ENCODE measurements at places on chromosomes 11 and 22.
A peak's percentile ranks its signal among the peaks of the same experiment; 100 is the strongest.

DNA sequence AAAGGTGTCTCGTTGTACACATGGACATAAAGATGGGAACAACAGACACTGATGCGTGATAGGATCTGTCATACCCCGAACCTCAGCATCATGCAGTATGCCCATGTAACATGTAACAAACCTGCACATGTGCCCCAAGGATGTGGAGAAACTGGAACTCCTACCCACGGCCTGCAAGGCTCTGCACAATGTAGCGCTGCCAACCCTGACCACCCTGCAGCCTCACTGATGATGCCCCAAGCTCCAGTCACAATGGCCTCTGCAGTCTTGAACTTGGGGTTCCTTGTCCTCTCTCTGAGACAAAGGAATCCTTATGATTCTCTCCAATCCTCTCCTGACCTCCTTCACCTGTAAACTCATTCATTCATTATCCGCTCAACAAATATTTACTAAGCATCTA is 14.2 kb downstream of the LMO1 start:
- DNase-seq, result no peak

- no peak for DNase-seq
Measured at GRCh38 chr11:28117712-28118111, 9.5 kb downstream of the METTL15 start.

- DNase-seq, result peak; percentile 40
Measured at GRCh38 chr11:125075900-125076317, 12.8 kb downstream of the SLC37A2 start.

GRCh38 chr11:102341844-102342318 is 5.1 kb upstream of the BIRC2 start:
- DNase-seq, result peak; percentile 76

DNA sequence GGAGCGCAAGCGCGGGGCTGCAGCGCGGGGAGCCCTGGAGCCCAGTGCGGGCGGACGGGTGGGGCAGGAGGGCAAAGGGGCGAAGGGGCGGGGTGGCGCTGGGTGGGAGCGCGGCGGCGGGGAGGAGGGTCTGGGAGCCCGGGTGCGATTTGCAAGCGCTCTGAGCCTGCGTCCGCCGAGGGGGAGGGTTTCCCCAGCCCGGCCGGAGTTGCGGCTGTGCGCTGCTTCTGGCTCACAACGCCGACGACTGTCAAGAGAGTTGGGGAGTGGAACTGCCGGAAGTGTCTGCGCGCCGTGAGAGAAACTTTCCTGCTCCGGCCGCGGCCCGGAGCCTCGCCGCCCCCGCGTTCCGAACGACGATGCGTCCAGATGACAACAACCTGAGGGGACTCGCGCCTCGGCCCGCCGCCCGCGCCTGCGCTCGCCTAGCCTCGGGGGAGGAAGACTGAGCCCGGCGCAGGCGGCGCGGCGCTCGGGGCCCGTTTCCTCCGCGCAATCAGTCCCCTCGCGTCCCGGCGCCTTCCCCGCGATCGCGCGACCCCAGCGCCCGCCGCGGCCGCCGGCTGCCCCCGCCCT is at the start of gene ARHGAP42:
ARHGAP42 (plus strand) TSS at position 235 of the 576 bp plus-strand sequence. CDS start 391 bp downstream, outside the sequence.
- DNase-seq, result peak; percentile 69

DNA sequence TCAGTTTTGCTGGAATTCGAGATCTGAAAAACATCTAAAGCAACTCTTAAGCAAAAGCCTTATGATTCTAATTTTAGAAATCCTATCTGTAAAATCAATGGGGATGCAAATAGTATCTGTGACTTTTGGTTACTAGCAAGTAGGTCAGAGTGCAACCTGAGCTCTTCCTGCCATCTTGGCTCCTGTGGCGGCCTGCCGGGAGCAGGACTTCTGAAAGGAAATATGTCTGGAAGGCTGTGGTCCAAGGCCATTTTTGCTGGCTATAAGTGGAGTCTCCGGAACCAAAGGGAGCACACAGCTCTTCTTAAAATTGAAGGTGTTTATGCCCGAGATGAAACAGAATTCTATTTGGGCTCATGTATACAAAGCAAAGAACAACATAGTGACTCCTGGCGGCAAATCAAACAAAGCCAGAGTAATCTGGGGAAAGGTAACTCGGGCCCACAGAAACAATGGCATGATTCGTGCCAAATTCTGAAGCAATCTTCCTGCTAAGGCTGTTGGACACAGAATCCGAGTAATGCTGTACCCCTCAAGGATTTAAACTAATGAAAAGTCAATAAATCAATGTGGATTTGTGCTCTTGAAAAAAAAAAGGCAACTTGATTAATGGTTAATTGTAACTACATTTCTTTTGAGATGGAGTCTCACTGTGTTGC is 1.7 kb downstream of the SAMM50 start:
- peak; percentile 50 for DNase-seq

- no peak for DNase-seq
Measured at GRCh38 chr11:130178441-130179339, 19.1 kb downstream of the ST14 start.

GRCh38 chr11:13210424-13210823 is 67.2 kb upstream of the BMAL1 start:
- peak; percentile 55 for DNase-seq

DNA sequence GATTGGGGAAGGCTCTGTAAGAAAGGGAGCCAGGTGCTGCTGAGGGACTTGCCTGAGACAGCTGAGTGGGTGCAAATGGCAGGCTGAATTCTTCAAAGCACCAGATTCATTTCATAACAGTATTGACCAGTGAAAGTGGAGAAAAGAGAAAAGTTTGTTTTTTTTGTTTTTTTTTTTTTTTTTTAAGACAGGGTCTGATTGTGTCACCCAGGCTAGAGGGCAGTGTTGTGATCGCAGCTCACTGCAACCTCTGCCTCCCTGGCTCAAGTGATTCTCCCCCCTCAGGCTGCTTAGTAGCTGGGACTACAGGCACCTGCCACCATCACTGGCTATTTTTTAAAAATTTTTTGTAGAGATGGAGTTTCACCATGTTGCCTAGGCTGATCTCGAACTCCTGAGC is 494.0 kb downstream of the MIAT start:
- peak; percentile 43 for DNase-seq

DNA sequence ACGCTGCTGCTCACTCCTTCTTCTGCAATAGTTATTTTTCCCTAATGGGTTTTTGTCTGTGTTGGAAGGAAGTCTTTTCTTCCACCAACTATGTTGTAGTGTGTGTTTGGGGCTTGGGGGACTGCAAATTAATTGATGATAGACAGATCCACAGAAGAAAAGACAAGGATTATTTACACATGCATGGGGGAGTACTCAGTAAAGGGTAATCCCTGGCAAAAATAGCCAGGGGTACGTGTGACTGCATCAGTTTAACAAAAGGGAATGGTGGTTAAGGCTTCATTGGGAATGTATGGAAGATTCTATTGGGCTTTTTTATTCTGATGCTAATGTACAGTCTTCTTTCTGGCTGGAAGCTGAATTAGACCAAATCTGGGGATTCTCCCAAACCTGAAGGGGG is 20.2 kb upstream of the FEZ1 start:
- no peak for DNase-seq

DNA sequence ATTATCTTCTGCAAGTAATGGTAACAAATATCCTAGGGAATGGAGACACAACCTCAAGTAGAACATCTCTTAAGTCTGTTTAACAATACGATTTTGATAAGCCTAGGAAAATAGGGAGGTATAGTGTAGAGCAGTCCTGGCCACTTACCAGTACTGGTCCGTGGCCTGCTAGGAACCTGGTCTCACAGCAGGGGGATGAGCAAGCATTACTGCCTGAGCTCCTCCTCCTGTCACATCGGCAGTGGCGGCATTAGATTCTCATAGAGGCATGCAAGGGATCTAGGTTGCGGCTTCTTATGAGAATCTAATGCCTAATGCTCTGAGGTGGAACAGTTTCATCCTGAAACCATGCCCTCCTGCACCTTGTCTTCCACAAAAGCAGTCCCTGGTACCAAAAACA is 4.4 kb downstream of the OR51V1 start:
- no peak for DNase-seq

DNA sequence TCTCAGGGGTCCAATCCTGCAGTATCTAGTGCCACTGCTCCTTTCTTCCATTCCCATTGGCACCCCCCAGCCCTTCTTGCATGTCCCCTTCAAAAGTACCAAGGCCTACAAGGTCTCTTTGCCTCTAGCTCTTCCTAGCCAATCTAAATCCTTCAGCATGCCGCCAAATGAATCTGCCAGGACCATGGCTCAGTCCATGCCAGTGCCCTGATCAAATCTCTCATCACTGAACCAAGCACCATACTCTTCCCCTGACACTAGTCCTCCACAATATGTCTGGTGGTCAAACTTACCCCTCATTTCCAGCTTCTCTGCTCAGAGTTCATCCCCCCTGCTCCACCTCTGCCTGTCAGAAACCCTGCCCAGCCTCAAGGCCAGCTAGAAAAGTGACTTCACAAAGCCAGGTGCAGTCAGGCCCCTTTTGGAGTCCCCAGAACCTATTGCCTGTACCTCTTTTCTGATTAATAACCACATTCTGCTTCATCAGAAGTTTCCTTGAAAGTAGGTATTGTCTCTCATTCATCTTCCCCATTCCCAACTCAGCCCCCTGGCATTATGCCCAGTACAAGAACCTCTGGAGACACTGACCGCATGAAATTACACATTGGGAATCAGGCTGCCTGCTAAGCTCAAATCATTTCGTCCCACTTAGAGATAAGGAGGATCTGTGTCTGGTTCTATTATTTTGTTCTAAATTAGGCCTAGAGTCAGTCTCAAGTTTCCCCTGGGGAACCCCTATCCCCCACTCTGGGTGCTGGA is 11.4 kb downstream of the FEN1 start:
- no peak for DNase-seq

DNA sequence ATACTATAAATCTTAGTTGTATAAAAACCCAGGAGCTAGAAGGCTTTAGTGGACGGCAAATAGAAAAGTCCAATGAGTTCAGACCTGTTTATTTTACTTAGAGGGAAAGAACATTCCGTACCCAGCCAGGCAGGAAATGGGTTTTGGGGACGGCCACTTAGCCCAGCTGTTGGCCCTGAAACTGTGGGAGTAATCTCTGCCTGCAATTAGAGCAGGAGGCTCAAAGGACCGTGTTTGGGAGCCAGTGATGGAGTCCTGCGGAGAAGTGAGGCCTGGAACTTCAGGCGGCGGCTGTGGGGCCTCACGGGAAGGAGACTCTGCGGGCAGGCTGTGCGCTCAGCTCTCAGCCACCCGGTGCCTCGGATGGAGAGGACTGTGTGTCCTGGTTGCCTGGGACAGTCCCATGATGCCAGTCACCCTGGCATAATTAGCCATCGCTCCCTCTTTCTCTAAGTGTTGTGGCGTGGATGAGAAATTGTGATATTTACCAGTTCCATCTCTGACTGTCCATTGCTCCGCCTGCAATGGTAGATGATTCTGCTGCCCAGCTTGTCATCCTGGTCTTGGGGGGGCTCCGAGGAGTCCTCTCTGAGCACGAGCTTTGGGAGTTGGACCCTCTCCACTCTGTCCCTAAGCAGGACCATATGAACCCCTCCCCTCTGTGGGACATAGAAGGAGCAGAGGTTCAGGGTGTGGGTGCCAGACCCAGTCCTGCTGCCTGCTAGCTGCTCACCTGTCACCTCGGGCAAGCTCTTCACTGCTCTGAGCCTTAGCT is 530.3 kb downstream of the TBC1D22A start:
- DNase-seq, result no peak

GRCh38 chr11:121347094-121347493 is 54.5 kb downstream of the SC5D start:
- DNase-seq, result no peak

- no peak for DNase-seq
Measured at GRCh38 chr11:102493524-102493923, 37.0 kb downstream of the MMP7 start.

DNA sequence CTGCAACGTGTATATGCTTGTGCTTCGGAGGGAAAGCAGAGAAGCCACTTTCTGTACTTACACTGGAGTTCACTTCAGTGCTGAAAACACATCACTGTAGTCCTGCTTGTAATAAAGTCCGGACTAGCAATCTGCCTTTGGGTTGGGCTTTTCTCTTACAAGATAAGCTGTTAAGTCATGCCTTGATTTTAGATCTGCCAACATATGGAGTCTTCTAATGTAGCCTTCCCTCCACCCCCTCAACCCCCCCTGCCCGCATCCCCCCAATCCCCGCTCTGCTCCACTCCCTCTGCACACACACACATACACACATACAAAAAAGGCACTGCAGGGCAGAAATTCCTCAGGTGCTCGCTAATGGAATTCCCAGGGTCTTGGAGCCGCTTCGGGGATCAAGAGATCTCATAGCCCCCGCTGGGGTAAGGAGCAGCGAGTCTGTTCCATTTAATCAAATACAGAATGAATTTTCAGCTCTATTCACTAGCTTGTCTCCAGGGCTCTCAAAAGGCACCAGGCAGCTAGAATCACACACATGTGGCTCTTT is 3.4 kb downstream of the CDON start:
- no peak for DNase-seq

- DNase-seq, result no peak
Measured at GRCh38 chr11:60208951-60209350, 26.1 kb upstream of the MS4A6A start.

DNA sequence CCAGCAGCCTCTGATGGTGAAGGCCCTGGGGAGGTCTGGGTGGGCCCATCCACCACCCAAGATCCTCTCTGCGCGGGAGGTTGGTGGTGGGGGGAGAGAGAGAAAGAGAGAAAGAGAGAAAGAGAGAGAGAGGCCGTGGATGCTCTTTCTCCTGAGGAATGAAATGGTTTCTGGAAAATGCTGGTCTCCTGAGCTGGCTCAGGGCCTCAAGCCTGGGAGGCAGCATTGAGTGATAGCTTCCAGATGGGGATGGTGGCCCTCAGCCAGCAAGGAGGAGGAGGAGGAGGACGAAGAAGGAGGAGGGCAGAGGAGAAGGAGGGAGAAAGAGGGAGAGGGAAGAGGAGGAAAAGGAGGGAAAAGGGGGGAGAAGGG is 4.6 kb downstream of the TSPAN32 start:
- DNase-seq, result no peak

DNA sequence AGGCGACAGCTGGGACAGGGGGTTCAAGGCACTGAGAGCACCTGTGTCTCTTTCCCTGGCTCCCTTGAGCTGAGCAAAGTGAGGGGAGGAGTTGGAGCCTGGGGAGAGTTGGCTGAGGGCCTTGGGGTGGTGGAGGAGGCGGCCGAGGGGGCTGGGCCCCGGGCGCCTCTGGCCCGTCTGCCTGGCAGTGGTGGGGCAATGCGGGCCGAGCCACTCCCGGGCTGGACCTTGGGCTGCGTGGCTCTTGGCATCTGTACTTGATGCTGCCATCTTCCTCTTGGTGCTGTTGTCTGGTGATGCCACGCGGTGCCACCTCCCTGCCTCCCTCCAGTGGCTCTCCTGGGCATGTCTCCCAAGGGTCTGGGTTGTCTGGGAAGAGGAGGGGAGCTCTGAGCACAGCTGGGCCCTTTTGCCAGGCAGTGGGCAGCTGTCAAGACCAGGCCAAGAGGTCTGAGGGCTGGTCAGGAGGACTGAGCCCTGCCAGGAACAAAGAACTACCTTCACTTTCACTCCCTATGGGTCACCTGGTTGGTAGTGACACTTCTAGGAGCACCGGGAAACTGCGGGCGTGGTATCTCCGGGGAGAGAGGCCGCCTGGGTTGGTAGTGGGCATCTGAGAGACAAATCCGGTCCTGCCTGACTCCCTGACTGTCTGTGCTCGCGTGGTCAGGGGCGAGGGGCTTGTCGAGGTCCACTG is 1.3 kb downstream of the GRIK4 start:
- DNase-seq, result no peak

GRCh38 chr22:40196628-40197360 is 19.1 kb downstream of the TNRC6B start:
- DNase-seq, result peak; percentile 73

All from dermis microvascular lymphatic vessel endothelial cell (primary cell).